ENCODE measurements at places on chromosomes 5 and 9.

GRCh38 chr5:1294835-1295649 is at the start of gene TERT:
Gene TERT, minus strand, starts transcription at chr5:1295068. Its CDS starts 79 bp downstream, at chr5:1294989.
- no peak for DNase-seq

DNA sequence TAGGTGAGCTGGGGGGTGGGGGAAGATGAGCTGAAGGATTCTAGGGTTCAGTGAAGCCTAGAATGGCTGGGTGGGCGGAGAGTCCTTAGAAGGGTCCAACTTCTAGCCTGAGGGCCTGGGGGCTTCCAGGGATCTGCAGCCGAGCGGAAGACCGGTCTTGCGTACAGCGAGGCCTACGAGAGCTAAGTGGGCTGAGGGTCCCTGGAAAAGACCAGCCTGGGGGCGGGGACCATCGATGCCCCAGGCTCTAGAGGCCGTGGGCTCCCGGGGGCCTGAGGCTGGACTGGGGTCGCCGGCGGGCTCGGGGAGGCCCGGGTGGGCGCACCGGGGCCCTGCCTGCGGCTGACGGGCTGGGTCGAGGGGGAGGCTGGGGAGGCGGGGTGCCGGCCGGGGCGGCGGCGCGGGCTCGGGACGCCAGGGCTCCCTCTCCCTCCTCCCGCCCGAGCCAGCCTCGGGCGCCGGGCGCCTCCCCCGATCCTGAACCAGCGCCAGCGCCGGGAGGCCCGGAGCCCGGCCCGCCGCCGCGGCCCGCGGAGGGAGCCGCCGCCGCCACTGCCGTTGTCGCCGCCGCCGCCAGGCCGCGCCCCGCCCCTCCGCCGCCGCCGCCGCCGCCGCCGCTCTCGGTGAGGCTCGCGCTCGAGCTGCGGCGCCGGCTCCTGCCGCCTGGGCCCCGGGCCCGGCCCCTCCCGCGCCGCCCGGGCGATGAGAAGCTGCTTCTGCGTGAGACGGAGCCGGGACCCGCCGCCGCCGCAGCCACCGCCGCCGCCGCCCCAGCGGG is at the start of gene MVB12B:
Gene MVB12B, plus strand, starts transcription at position 602 of the 778 bp plus-strand sequence. Its CDS starts 101 bp downstream, at position 703.
- no peak for DNase-seq

- DNase-seq = peak; percentile 44
Measured at GRCh38 chr5:160788102-160788660, 63.8 kb downstream of the ATP10B start.

DNA sequence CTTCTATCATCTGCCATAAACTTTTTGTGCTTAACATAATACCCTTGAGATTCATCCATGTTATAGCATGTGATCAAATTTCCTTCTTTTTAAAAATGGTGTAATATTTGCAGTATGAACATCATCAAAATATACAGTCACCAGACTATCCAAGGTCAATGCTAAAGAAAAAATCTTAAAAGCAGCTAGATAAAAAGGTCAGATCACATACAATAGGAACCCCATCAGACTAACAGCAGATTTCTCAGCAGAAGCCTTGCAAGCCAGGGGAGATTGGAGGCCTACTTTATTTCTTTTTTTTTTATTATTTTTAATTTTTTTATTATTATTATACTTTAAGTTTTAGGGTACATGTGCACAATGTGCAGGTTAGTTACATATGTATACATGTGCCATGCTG is 37.2 kb downstream of the FAM170A start:
- DNase-seq = no peak

GRCh38 chr5:31397926-31398557 is 133.9 kb downstream of the DROSHA start:
- no peak for DNase-seq

Measured in anterior cingulate cortex (tissue), 58 donors.